Tongue (tissue), 3 donors: ENCODE measurements at places on chromosomes 6 and 20. TPM values are rescaled to one million over a fixed set of nuclear protein-coding genes. Genes with fewer than 3 reads are reported as not detected.

GRCh38 chr6:28983838-28984237 lies 21.3 kb downstream of the ZNF311 start:
- DNase-seq = no peak

The SAMD5 gene
- total RNA-seq = 9.5 TPM

The SLC2A10 gene
- 31.2 TPM for total RNA-seq

The ASXL1 gene
- 65.6 TPM for total RNA-seq

The OXT gene
- total RNA-seq = not detected

GRCh38 chr6:164184410-164184809 lies 769.9 kb downstream of the QKI start:
- no peak for DNase-seq

The HLA-DOA gene
- 1.6 TPM for total RNA-seq

DNA sequence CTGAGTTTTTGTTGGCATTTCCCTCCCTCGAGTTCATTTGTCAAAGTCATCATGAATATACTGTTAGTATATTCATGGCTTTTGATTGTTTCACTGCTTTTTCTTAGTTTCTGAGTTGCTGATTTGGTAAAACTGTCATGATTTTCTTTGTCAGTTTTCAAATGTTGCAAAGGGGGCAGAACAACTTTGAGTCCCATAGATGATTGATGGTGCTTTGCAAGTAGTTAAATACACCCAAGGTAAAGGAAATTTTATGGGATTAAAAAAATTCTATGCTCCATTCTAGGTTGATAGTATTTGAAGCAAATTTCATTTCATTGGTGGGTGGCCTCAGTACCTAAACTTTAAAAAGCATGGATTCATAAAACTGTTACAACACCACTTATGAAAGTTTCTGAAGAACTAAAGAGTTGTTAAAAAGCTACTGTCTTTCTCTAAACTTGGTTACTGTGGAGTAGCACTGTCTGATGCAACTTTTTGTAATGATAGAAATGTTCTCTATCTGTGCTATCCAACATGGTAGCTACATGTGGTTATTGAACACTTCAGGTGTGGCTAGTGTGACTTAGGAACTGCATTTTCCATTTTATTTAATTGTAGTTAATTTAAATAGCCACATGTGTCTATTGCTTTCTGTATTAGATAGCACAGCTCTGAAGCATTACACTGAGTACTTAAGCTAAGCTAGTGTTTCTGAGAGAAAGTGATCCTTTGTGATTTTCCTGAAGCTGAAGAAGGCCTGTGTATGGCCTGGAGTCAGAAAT lies 153.6 kb downstream of the ZFAND3 start:
- DNase-seq = no peak
